ENCODE measurements at places on chromosomes 2 and 18.
A peak's percentile ranks its signal among the peaks of the same experiment; 100 is the strongest.

DNA sequence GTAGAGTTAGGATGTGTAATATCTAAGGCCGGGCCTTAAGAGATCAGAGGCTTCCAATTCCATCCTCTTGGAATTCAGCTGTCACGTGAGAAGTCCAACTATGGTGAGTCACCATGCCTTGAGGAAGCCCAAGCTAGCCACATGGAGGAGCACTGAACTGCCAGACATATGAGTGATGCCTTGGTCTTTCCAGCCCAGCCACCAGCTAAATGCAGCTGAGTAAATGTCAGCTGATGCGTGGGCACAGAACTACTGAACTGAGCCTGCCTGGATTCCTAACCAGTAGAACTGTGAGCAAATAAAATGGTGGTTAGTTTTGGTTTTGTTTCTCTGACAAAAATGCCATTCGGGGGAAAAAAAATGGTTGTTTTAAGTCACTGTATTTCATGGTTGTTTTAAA, 153.7 kb upstream of the SERTAD2 start:
- peak; percentile 16 for DNase-seq

GRCh38 chr18:76495435-76496193, 572 bp upstream of the ZNF516 start:
- no peak for DNase-seq

GRCh38 chr2:42903821-42904575, 111.6 kb upstream of the HAAO start:
- no peak for DNase-seq

DNA sequence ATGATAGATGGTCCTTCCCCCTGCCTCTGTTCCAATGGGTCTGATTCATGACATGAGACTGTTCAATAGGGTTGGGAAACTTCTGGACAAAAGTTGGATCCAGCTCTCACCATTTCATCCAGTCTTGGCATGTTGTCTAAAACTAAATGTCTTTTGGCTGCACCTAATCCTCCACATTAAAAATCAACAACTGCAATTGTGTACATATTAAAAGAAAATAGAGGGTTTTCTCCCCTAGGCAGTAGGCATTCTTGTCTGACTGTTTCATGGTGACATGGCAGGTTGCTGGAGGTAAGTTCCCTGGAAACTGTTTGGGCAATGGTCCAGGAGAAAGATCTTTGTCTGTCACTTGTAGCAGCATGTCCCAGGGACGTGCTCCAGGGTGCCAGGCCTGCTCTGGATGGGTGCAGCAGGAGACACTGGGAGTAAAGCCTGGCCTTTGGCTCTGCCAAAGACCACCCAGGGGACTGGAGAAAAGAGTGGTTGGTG, 135.8 kb downstream of the TCF4 start:
- no peak for DNase-seq

DNA sequence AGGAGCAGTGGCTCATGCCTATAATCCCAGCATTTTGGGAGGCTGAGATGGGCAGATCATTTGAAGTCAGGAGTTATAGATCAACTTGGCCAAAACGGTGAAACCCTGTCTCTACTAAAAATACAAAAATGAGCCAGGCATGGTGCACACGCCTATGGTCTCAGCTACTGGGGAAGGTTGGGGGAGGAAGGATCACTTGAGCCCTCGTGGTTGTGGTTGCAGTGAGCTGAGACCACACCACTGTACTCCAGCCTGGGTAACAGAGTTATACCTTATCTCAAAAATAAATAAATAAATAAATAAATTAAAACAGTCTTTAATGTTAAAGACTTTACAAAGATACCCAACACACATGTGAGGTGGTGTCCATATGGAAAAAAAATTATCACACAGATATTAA, 134.0 kb downstream of the C2orf74 start:
- DNase-seq, result no peak

DNA sequence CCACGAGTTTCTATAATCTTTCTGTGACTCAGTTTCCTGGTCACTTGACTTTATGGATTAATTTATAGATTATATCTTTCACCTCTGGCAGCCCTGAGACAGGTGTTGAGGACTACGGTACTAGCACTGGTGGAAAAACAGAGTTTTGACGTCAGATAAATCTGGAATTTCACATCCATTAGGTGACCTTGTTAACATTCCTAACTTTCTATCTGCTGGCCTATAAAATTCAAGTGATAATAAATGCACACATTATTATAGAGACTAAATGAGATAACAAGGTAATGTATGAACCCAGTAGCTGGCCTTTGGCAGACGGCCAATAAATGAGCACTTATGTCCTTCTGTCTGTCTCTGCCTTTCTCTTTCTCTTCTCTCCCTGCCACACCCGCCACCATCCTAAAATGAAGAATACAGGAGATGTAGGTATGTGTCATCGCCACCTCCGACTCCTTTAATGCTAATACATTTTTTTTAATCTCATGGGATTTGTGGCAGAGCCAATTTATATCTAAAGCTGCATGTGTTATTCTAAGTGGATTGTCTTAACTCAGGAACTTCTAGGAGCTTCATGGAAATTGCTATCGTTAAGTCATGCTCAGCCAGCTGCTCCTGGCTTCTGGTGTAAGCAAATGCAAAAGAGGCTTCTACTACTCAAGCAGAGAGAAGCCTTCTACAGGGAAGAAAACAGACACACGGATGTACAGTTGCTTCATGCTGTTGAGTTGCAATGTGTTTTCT, 2.3 kb downstream of the TM4SF20 start:
- DNase-seq, result no peak

DNA sequence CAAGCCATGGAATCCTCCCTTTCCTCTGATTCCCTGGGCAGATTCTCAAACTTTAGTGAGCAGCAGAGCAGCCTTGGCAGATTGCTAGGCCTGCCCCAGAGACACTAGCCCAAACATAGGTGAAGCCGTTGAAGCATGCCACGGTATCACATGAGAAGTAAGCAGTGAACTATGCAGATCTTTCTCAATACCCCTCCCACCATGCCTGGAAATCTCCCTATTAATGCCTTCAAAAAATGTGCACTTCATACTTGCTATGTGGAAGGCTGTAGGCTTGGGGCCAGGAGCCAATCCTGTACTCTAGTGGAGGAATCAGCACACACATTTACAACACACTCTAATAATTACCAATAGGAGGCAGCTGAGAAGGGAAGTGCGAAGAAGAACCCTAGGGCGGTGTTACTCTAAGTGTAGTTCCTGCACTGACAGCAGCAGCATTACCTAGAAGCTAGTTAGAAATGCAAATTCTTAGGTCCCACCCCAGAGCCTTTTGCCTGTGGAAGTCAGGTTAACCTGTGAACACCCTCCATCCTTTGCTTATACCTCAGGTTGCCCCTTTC, 305.1 kb upstream of the SPRED2 start:
- DNase-seq, result no peak

GRCh38 chr2:102051692-102052277, 60.0 kb downstream of the IL1R2 start:
- no peak for DNase-seq

GRCh38 chr2:219073413-219074129, 12.8 kb upstream of the IHH start:
- DNase-seq, result no peak

- DNase-seq, result no peak
Measured at GRCh38 chr2:20474757-20475566, 28.1 kb downstream of the RHOB start.

DNA sequence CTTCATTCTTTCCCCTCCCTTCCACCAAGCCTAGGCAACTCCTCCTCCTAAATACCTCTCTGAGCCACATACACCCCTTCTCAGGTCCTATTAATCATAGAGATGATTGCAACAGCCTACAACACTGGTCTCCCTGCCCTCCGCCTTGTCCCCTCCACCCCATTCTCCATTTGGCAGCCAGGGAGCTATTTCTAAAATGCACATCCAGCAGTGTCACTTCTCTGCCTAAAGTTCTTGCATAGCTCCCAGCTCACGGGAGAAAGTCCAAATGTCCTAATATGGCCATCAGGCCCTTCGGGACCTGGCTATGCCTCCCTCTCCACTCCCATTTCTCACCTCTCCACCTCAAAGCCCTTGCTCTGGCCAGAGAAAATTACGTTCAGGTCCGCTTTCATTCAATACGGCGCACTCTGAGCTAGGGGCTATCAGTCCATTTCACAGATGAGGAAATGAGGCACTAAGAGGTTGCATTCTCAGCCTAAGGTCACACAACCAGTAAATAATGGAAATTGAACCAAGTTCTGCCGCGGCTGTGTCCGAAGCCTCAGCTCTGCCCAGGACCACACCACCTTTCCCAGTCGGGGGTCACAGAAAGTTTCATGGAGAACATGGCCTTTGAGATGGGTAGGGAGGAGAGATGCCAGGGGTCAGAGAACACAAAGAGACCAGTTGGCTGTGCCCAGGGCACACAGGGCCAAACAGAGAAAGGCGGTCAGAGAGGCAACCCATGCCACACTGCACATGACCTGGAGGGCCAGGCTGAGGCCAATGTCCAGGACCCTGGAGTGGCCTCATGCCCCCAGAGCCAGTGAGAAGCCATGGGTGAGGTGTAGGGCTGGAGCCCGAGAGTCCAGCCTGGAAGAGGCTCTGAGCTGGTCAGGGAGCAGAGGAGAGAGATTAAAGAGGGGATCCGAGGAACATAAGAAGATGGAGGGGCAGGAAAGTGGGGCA, 72.8 kb downstream of the TNS1 start:
- no peak for DNase-seq

GRCh38 chr18:63025251-63026090, 294.1 kb downstream of the BCL2 start:
- no peak for DNase-seq

GRCh38 chr2:122993592-122993991, 1031.5 kb upstream of the CNTNAP5 start:
- DNase-seq, result no peak

DNA sequence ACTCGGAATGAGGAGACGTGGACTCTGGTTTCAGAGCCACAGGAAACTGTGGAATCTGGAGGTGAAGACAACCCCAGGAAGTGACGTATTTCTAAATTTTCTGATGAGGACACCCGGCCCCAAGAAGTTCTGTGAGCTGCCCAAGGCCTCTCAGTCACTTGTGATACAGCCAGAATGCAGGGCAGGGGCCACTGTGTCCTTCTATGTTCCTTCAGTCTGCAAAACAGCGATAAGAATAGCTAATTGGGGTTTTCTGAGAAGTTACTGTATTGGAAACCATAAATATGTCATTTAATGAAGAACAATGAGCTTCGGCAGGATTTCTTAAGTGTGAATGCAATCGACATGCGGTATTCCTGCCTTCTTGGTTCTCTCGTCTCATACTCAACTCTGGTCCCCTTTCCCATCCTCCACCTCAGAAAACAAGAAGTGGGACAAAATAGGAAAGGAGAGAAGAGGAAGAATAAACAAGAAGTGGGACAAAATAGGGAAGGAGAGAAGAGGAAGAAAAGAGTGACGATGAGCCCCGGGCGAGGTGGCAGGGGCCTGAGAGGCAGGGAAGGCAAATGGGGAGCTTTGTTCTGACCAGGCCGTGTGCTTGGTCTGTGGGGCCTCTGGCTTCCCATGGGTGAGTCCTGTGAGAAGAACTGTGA, 282.0 kb upstream of the REV1 start:
- DNase-seq, result no peak

- peak; percentile 10 for DNase-seq
Measured at GRCh38 chr18:68623342-68623741, 91.6 kb downstream of the TMX3 start.

- no peak for DNase-seq
Measured at GRCh38 chr2:176729706-176730569, 460.7 kb downstream of the MTX2 start.
